ENCODE measurements at places on chromosomes 5 and 9.

GRCh38 chr5:87729781-87730180 is 317.1 kb upstream of the CCNH start:
- DNase-seq = no peak

DNA sequence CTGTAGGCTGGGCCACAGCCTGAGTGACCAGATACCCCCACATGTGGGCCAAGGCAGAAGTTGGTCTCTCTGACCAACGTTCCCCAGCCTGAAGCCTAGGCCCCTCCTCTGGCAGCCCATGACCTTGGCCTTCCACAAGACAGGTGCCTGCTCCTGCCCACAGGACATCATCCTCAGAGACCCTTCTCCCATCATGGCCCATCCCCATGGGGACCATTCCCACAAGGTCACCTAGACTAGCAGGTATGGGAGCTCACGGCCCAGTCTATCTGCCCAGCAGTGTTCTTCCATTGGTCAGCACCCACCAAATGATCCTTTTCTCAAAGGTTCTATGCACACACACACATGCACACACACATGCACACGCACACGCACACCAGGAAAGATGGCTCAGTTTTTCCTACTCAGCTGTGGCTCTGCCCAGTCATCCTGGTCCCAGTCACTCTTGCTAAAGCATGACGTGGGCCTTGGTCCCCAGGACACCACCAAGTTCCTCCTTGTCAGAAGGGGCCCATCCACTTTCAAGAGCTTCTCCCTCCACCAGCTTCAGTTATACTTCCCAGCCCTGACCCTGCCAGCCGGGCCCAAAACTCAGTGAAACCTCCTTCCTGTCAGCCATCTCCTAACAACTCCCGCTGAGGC is 65.4 kb downstream of the PAX5 start:
- DNase-seq = no peak

- no peak for DNase-seq
These were observed 179.0 kb upstream of the MOCS2 start for GRCh38 chr5:53288511-53288910.

DNA sequence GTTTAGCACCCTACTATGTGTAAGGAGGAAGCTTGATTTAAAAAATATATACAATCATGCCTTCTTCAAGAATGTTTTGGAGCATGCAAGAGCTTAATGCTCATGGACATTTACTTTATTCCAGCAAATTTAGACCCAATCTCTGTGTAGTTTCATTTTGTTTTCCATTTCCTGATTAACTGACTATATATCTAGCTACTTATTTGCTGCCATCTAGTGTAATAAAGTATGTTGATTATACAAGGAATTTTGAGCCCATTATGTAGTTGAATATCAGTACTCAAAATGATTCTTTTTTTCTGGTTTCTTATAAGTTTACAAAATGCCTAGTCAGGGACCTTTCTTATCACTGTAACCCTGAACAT is 100.0 kb upstream of the CCDC152 start:
- DNase-seq = no peak

DNA sequence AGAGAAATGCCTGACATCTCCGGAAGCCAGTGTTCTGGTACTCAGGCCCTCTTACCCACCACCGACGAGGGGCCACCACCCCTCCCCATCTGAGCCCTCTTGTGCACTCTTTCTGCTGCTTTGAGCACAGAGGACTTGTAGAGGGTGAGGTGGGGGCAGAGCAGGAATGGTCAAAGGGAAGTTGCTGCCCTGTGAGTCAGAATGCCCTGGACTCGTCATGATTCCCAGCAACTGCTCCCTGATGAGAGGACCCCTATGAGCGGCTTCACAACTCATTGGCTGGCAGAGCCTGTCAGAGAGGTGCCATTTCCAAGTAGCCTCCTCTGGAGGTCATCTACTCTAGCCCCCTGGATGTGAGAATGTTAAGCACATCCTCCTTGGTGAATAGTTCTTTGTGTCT is 845 bp downstream of the ECSCR start:
- no peak for DNase-seq

Data from T-helper 2 cell treated with Interferon-gamma antibody and Interleukin-4, amounts not matched to agents 5 μg/mL and 100 μg/mL, for 36 hours (primary cell).